ENCODE measurements at places on chromosomes 16 and 17.

GRCh38 chr16:48879223-48880122 is 269.5 kb upstream of the N4BP1 start:
- no peak for DNase-seq

GRCh38 chr16:9840761-9841665 is 341.2 kb downstream of the GRIN2A start:
- DNase-seq = no peak

- DNase-seq = no peak
Measured at GRCh38 chr17:29140631-29141513, 39.3 kb downstream of the MYO18A start.

GRCh38 chr16:87864331-87864989 is 4.8 kb downstream of the SLC7A5 start:
- no peak for DNase-seq

DNA sequence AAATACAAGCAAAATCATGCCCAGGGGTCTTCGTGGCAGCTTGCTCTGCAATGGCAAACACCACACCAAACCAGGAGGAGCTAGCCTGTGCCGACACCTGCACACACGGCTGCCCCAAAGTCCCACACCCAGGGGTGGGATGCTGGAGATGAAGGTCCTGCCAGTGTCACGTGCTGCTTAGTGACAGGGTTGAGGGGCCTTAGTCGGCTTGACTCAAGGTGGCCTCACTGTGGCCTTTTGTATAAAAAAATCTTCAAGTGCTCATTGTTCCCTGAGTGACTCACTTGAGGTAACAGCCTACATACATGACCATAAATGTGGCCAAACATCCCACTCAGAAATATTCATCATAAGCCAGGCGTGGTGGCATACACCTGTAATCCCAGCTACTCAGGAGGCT is 7.3 kb downstream of the TRIM65 start:
- no peak for DNase-seq

- DNase-seq = no peak
Measured at GRCh38 chr16:74902161-74902560, 82.8 kb downstream of the WDR59 start.

- no peak for DNase-seq
Measured at GRCh38 chr17:27836651-27837050, 36.3 kb upstream of the NOS2 start.

DNA sequence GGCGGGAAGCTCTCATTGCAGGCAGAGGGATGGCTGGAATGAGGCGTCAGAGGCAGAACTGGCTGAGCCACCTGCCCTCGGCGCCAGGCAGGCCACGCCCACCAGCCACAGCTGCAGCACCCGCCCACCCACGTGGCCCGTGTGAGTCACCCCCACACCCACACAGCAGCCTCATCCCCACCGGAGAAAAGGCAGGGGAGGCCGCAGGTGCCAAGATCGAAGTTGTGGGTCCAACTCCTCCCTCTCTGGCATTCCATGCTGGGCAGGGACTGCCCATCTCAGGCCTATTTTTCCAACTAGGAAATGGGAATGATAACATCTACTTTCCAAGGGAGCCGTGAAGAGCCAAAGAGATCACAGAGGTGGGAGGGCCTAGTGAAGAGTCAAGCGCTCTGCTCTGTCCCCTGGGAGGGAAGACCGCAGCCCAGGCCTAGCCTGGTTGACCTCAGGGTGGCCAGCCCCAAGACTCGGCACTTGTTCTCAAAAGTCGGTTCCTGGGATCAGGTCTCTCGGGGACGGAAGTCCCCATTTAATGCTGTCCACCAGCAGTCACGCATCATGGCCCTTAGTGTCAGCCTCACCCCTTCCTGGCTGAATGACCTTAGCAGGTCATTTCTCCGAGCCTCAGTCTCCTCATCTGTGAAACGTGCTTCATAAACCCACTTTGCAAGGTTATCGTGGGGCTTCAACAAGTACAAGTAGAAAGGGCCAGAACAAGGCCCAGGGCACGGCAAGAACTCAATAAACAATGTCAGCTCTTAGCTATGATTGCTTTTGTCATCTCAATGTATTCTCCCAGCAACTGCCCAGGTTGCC is at the start of gene TRPV3:
TRPV3 (minus strand) TSS at position 45 of the 816 bp plus-strand sequence. CDS start 2,962 bp downstream, outside the sequence.
- peak; percentile 54 for DNase-seq

- no peak for DNase-seq
Measured at GRCh38 chr16:88914750-88915368, 48.4 kb upstream of the PABPN1L start.

GRCh38 chr17:50943575-50943933 is 77.4 kb upstream of the TOB1 start:
- no peak for DNase-seq

- DNase-seq = no peak
Measured at GRCh38 chr16:12240036-12240435, 263.5 kb downstream of the SNX29 start.

- DNase-seq = no peak
Measured at GRCh38 chr16:85906349-85906748, 7.4 kb downstream of the IRF8 start.

DNA sequence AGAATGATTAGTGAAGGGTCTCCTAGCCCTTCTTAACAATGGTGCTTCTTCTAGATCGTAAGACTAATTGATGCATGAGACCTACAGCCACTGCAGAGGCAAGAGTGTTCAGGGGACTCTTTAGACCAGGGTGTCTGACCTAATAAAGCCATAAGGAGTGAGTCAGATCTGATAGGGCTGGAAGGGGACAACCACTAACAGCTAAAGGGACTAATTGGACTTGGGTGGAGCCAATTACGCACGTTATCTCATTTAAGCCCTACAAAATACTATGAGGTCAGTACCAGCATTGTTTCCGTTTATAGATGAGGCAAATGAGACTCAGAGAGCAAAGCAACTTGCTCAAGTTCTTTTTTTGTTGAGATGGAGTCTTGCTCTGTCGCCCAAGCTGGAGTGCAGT is 14.5 kb upstream of the RNF222 start:
- DNase-seq = no peak

DNA sequence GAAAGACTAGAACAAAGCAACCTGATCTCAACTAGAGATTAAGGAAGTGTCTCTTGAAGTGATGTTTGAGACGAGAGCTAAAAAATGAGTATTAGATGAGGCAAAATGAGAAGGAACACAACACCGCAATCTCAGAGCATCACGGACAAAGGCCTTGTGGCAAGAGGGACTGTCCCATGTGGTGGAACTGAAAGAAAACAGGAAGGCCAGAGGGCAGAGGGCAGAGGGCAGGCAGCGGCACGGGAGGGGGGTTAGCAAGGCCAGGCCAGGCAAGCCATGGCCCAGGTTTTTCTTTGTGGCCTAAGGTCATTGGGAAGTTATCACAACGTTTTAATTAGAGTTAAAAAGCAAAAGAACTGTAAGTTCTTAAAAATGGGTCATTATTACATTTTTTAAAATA is 22.5 kb downstream of the RPA1 start:
- no peak for DNase-seq

GRCh38 chr17:74806334-74806733 is 30.2 kb upstream of the NAT9 start:
- DNase-seq = no peak

DNA sequence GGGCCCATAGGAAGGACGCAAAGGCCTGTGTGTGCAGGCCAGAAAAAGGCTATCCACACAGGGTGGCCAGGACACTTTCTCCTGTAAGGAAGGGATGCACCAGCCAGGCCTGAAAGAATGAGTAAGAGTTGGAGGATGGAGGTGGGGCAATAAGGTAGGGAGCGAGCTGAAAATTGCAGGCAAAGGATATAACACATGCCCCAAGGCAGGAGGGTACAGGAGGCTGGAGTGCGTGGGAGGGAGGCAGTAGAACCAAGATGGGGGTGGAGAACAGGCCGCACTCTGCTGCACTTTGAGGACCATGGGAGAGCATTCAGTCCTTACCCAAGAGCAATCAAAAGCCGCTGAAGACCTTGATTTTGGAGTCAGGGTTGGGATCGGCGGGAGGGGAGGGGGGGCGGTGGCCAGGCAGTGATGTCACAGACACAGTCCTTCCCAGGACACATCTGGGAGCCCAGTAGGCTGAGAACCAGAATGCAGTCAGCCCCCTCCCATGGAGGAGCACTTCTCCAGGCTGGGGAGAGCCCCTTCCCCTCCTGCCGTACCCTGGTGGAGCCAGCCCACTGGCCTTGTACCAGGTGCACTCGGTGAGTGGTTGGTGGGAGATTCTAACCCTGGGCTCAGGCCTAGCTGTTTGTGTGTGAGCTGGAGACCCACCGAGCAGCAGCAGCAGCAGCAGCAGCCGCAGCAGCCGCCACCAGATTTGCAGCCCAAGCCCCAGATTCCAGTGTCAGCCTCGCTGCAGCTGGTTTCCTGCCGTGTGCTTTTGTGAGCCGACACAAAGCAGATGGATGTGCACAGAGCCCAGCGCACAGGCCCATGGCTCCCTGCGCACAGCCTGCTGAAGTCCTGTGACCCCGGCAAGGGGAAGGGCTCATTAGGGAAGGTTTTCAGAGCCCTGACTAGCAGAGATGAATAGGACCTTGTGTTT is 17.5 kb downstream of the ANKRD40 start:
- DNase-seq = no peak

DNA sequence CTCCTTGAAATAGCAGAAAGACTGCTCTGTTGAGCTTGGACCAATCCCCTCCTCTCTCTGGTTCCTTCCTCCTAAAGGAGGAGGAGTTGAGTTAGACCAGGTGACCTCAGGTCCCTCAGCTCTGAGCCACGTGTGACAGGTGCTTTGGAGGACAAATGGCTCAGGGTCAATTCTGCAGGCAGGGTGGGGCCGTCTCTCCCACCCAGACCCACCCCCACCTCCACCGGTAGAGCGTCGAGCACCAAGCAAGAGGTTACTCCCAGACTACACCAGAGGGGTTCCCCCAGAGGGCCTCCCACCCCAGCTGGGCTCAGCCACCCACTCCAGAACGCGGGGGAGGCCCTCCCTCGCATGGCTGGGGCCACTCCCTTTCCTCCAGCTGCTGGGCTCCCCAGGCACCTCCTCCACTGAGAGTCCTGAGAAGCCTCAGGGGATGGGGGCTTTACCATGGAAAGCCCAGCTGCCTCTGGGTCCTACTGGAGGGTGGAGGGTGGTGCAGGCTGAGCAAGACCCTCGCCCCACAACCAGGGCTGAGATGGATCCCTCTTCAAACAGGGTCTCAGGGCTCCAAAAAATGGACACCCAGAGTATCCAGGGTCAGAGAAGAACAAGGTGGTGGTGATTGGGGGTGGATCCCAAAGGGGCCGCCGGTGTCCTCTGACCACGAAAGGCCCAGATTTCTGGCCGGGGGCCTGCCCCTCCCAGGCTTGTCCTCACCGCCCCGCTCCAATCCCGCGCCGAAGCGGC is 7.6 kb downstream of the MYO1C start:
- DNase-seq = no peak

- DNase-seq = no peak
Measured at GRCh38 chr17:35890774-35891155, 10.6 kb upstream of the CCL5 start.

- no peak for DNase-seq
Measured at GRCh38 chr16:64397945-64398508, 723.8 kb downstream of the CDH11 start.

- DNase-seq = no peak
Measured at GRCh38 chr17:34312080-34312479, 7.2 kb upstream of the CCL8 start.

DNA sequence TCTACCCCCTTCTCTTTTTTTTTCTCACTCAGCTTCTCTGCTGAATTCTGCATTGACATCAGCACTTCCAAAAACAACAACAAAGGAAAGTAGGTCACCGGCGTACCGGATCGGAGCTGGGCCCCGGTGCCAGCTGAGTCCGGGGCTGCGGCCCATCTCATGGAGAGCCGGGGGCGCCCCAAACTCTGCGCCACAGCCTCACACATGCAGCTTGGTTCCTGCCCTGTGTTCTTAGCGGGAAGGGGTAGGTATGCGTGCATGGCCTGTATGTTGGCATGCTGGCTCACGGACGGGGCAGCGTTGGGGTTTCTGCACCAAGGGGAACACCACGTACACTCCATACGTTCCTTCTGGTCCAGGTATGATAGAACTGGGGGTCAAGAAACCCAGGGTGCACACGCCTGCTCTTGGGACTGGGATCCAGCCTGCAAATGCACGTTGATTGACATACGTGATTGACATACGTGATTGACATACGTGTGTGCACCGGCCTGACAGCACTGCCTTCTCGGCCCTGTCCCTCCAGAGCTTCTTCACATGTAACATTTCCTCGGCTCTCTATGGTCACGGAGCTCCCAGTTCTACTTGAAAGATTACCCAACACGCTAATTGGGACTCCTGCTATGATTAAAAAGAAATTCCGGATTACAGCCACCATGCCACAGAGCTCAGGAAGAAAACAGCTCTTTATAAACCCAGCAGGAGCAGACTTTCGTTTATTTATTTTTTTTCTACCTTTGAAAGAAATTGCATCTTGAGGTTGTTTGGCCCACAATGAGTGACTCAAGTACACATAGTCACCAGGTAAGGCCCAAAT is 88.7 kb downstream of the RPA1 start:
- DNase-seq = no peak

DNA sequence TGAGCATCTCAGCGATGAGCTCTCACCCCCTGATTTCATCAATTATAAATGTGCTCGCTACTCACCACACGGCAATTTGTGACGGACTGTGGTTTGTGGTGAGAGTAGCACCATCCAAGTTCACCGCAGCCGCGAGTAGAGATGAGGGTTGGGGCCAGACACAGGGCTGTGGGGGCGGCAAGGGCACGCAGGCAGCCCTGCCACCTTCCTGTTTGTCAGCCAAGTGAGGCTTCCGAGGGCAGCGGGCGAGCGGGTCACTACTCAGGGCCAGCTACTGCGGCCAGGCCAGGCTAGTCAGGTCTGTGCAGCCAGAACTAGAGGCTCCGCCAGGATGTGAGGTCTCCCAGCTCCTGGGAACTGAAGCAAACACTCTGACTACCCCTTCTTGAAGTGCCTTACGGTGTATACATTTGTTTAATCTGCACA is 39.6 kb upstream of the MEOX1 start:
- no peak for DNase-seq

DNA sequence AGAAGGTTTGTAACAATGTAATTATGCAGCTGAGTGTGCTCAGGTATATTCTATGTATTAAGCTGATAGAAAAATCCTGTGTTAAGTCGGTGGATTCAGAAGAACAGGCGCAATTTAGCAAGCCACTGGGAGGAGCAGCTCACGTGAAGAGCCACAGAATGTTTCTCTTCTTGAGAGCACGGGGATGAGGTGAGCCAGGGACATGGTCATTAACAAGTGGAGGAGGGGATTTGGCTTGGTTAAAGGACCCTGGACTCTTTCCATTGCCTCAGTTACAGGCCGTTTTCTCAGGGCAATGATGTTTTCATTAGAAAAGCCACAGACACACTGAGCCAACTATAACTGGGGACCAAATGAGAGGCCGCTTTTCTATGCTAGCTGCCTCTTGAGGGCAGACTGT is 178.7 kb downstream of the SNX29 start:
- DNase-seq = no peak

- DNase-seq = no peak
Measured at GRCh38 chr16:53541326-53541725, 38.3 kb upstream of the AKTIP start.

All from stimulated activated CD8-positive, alpha-beta memory T cell treated with anti-CD3 and anti-CD28 coated beads, Interleukin-4, amount 100 ng/mL, for 4 hours (primary cell).